ENCODE measurements at places on chromosomes 13 and 19. TPM values are rescaled to one million over a fixed set of nuclear protein-coding genes. Genes with fewer than 3 reads are reported as not detected.
A peak's percentile ranks its signal among the peaks of the same experiment; 100 is the strongest.

DNA sequence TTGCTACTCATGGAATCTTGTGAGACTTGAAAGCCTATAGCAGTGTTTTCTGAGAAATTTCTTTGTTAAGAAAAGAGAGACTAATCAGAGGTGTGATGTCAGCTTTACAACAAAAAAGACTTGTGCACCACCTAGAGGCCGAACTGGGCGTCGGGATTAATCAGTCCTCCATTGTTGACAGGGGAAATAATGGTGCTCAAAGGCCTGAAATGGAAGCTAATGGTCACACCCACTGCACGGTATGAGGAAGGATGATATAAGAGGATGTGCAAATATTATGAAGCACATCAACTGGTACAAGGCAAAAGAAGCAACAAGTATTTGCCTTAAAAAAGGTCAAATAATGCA is 480.2 kb upstream of the MIR17HG start:
- no peaks in the 10 kb centered on the region for H3K4me1 ChIP-seq
- H3K27ac ChIP-seq: no peak overlapping the region
- H3K27me3 ChIP-seq: no peaks in the 10 kb centered on the region
- H3K4me3 ChIP-seq: no peak overlapping the region
- no peak for DNase-seq

DNA sequence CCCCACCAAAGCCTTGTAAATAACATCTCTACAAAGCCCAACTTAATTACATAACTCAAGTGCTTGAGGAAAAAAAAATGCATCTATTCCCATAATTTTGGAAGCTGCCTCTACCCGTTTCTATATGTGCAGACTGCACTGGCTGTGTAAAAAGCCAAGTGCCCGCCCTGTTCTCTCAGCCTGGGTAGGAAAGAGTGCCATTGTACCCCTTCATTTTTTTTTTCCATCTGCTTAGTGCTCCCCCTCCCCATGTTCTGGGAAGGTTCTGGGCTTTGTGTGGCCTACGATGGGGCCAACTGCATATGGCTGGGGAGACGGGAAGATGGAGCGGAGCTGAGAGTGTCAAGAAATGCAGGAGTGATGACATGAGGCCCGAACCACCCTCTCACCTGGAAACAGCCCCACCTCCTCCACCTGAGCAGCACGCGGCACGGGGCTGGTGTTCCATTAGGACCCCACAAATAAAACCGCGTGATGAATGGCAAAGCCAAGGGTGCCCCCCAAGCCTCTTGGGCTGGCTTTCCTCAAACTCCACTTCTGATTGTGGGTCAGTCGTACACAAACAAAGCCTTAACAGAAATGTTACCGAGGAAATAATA is 42.1 kb downstream of the TSHZ3 start:
- H3K27ac ChIP-seq: no peak overlapping the region
- H3K4me1 ChIP-seq: no peaks in the 10 kb centered on the region
- no peaks in the 10 kb centered on the region for H3K36me3 ChIP-seq
- H3K27me3 ChIP-seq: no peaks in the 10 kb centered on the region
- H3K4me3 ChIP-seq: no peak overlapping the region
- DNase-seq: no peak

DNA sequence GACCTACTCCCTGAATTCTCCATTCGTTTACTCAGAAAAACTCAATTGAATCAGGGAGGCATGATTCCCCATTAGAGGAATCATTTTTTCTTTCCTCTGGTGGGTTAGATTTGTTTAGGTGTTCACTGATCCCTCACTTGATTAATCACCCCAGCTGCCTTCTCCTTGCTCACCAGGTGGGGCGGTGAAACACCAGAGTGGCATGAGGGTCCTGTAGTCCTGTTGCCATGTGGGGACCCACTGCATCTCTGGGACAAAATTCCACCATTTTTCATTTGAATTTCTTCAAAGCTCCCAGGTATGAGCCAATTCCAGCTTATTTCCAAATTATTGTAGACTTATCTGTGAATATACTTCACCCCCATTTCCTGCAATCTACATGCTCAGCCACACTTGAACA is 462.7 kb upstream of the ZNF507 start:
- DNase-seq: no peak
- no peaks in the 10 kb centered on the region for H3K36me3 ChIP-seq
- no peaks in the 10 kb centered on the region for H3K27me3 ChIP-seq

DNA sequence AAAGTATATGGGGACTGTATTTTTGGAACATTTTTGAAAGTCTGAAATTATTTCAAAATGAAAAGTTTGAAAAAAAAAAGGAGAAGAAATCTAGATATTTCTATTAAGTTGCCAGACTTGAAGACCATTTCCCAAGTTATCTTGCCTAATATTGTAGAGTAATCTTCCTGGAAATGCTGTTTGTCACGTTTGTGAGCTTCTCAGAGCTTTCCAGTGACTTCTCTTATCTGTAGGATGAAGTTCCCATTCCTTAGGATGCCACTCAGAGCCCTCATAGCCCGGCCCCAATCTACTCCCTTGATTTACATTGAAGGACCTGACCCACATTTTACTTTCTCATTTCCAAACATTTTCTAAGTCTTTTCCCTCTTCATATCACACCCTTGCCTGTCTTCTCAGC is 23.6 kb downstream of the CEACAM8 start:
- DNase-seq: no peak
- no peaks in the 10 kb centered on the region for H3K27me3 ChIP-seq
- H3K27ac ChIP-seq: no peak overlapping the region
- H3K4me3 ChIP-seq: no peak overlapping the region
- no peaks in the 10 kb centered on the region for H3K4me1 ChIP-seq

- no peaks in the 10 kb centered on the region for H3K27me3 ChIP-seq
- H3K27ac ChIP-seq: no peak overlapping the region
- peaks cover 5% of the 10 kb centered on the region for H3K36me3 ChIP-seq
- H3K4me1 ChIP-seq: peaks cover 6% of the 10 kb centered on the region
- no peak overlapping the region for H3K4me3 ChIP-seq
These were observed 12.7 kb downstream of the DOT1L start for GRCh38 chr19:2176337-2176994.

DNA sequence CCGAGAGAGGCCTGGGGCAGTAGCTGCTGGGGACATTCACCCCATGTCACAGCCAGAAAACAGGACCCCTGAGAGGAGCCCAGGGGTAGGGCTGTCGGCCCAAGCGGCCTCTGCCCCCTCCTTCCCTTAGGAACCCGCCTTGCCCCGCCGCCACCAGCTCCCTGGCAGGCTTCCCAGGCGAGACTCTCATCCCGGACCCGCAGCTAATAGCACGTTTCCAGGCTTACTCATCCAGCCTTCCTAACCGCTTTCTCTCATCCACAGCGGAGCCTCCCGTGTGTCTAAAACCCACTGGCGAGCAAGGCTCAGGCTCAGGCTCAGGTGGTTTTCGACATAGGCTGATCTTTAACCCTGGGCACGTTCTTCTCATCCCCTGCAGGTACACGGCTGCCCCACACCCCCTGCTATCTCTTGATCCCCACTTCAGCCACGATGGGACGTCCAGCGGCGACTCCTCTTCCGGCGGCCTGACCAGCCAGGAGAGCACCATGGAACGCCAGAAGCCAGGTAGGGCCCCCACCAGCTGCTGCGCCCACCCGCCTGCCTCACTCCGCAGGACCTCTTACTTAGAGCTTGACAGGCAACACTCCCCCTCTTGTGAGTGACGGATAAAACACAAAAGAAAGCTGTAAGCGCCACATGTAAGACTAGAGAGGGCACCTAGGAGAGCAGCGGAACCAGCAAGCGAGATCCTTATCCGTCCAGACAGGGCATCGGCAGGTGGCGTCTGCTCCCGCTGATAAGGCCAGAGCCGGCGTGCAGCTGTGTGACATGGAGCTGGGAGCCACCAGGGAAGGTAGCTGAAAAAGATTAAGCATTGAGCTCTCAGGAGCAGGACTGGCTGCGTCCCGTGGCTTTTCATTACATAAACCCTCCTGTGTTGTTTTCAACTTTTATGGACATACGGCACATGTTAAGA is 71.3 kb downstream of the DPF1 start:
- H3K4me3 ChIP-seq: no peak overlapping the region
- no peak for DNase-seq
- no peaks in the 10 kb centered on the region for H3K4me1 ChIP-seq
- H3K36me3 ChIP-seq: peaks cover 12% of the 10 kb centered on the region
- no peaks in the 10 kb centered on the region for H3K27me3 ChIP-seq

DNA sequence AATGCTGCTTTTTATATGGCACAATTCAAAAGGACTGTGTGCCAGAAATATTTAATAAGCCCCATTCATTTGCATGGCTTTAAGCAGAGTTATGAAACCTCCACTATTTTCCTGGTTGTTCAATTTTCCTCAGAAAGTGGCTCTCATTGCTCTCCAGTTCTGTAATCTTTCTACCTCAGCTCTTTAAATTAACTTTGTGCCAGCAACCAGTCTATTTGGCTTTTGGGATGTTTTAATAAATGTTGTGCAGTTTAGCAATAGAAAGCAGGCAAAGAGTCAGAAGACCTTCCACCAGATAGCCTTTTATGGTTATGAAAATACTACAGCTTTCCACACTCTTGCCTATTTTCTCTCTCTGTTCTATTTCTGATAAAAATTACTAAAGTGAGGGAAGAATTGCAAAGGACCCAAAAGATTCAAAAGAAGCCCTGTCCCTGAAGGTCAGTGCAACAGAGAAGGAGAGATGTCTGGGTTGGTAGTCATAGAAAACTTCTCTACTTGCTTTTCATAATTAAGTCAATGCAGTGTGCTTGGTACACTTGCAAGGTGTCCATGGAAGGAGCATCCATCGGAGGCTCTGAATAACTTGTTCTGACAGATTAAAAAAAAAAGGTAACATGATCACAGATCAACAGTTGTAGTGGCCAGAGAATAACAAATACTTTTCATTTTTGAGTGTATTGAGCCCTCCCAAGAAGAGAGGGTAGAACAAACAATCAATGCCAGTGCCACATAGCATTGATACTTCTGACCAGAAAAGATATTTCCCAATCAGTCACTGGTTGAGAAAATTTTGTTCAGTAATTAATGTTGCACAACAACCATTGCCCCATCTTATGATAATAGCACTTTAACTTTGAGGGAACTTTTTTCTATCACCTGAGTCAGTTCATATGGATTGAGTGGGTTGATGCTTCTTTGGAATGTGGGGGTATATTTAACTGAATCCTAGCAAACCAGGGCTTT is 48.4 kb upstream of the SPRY2 start:
- no peak overlapping the region for H3K4me3 ChIP-seq
- no peaks in the 10 kb centered on the region for H3K27me3 ChIP-seq
- H3K4me1 ChIP-seq: no peaks in the 10 kb centered on the region
- no peak for DNase-seq

- H3K27me3 ChIP-seq: no peaks in the 10 kb centered on the region
- H3K4me1 ChIP-seq: peaks cover 6% of the 10 kb centered on the region
- H3K27ac ChIP-seq: no peak overlapping the region
- H3K36me3 ChIP-seq: no peaks in the 10 kb centered on the region
These were observed 46.2 kb downstream of the CEBPG start for GRCh38 chr19:33419788-33420130.

DNA sequence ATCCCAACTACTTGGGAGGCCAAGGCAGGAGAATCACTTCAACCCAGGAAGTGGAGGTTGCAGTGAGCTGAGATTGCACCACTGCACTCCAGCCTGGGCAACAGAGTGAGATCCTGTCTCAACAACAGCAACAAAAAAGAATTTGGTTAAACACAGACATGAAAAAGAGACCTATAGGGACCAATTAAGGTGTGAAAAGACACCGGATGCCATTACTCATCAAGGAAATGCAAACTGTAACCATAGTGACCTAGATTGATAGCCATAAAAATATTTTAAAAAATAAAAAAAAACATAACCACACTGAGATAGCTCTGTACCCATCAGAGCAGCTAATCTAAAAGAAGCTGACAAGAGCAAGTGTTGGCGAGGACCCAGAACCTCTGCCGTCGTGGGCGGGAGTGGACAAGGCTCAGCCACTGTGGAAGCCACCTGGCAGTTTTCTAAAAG is 37.1 kb upstream of the ISYNA1 start:
- peaks cover 82% of the 10 kb centered on the region for H3K4me1 ChIP-seq
- no peaks in the 10 kb centered on the region for H3K27me3 ChIP-seq
- H3K36me3 ChIP-seq: peaks cover 6% of the 10 kb centered on the region
- DNase-seq: peak; percentile 71
- H3K27ac ChIP-seq: peak overlapping the region; percentile 68

DNA sequence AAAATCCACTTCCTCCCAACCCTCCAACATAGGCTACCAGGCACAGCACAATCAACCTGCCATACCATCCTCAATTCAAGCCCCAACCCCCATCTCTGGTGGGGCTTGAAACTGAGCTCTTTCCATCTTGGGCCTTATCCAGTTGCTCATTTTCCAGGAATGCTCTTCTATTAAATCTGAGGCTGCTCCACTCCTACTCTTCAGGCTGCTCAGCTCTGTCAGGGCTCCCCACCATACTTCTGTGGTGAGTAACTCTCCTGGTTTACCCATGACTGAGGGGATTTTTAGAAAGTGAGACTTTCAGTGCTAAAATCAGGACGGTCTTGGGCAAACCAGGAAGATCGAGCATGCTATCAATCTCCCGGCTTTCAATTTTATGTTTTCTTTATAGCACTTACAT is 512.8 kb downstream of the LMO7 start:
- no peak overlapping the region for H3K4me3 ChIP-seq
- H3K27me3 ChIP-seq: no peaks in the 10 kb centered on the region
- H3K4me1 ChIP-seq: no peaks in the 10 kb centered on the region
- no peak for DNase-seq
- no peak overlapping the region for H3K27ac ChIP-seq

DNA sequence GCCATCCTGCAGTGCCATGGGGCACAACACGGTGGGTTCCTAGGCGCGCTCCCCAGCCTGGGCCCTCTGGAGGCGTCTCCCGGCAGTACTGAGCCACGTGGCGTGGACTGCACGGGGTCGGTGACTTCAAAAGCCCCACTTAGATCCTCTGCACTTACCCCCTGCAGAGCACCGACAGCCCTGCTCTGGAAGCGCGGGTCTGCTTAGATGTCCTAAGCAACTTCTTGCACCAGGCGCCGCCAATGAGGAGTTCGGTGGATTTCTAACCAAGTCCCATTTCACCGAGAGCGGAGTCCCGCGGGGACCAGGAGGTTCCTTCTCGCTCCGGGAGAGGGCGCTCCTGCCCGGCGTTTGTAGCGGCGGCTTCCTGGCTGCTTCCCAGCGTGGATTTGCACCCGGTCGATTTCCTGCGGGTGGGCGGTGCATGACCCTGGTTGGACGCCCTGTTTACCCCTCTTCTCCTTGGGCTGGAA is 25.2 kb upstream of the ZNF845 start:
- no peaks in the 10 kb centered on the region for H3K36me3 ChIP-seq
- no peak for DNase-seq
- H3K4me3 ChIP-seq: no peak overlapping the region
- no peaks in the 10 kb centered on the region for H3K4me1 ChIP-seq
- no peaks in the 10 kb centered on the region for H3K27me3 ChIP-seq
- H3K27ac ChIP-seq: no peak overlapping the region

The NRTN gene
- 0.61 TPM for total RNA-seq

The SMIM17 gene
- not detected for total RNA-seq

The HTR2A gene
- total RNA-seq: not detected

The CD79A gene
- 1.3 TPM for total RNA-seq

The TUBB4A gene
- 3.9 TPM for total RNA-seq

The PLEKHA4 gene
- 6.6 TPM for total RNA-seq

The STOML3 gene
- total RNA-seq: not detected

The ZNF575 gene
- total RNA-seq: 11.0 TPM

The DIRAS1 gene
- total RNA-seq: not detected

The PSG11 gene
- total RNA-seq: not detected

The ZSCAN5A gene
- total RNA-seq: 14.6 TPM
